Foreskin fibroblast (primary cell): ENCODE measurements at places on chromosomes 16 and 17.

- no peak for DNase-seq
These were observed 1.1 kb downstream of the CFAP119 start for GRCh38 chr16:30760577-30761426.

DNA sequence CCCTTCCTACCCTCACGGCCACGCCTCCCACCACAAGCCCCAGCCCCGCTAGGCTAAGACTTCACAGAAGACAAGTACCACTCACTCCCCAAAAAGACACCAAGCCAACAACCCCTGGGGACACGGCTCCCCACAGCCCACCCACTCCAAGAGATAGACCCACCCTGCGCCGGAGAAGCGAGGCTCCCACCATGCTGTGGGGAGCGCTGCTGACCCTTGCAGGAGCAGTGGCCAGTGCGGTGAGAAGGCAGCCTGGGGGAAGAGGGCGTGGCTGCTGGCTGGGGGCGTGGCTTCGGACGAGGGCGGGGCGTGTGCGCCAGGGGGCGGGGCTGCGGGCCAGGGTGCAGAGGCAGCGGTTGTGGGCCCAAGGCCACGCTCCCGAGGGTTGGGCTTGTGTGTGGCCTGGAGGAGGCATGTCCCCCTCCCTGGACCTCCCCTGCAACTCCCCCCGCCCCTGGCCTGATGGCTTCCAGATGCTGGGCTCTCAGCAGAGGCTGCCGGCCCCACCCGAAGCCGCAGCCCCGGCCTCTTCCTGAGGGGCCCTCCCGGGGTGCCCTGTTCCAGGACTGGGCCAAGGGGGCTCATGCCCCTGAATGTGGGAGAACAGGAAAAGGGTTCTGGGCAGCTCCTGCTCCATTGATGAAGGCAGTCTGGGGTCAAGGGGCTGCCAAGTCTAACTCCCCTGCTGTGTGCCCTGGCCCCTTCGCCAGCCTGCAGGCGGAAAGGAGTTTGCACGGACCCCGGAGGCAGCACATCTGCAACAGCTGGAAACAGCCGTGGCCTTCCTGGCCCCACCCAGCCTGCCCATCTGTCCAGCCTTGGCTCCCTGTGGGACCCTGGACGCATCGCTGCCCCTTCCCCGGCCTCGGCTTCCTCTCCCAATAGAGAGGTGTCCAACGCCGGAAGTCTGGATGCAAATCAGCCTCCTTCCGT lies 9.1 kb downstream of the TFAP4 start:
- DNase-seq: peak; percentile 98

DNA sequence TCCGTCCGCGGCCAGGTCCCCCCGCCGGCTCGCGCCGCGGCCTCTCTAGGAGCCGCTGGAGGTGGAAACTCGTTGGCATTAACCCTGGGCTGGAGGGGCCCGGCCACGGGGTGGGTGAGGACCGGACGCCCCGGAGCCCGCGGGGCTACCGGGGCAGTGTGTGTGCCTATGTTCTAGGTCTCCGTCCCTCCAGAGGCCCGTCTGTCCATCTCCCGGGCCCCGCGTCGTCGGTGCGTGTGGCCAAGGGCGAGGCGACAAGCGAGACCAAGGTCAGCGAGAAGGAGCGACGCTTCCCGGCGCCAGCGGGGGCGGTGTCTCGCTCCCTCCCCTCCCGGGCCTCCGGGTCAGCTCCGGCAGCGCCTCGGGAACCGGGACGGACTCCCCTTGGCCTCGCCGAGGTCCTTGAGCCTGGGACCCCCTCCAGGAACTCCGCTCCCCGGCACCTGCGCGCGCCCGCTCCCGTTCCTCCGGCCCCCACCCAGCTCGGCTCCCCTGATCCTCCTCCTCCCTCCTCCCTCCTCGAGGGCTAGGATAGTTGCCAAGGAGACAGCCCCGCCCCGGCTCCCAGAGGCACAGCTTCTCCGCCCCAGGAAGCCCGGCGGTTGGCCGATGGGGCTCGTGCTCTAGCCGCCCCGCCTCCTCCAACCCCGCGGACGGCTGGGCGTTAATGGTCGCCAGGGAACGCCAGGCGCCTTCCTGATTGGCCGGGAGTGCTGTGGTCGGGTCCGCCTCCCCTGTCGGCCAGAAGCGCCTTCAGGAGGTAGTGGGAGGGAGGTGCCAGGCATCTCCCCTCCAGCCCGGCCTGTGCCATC lies 663 bp upstream of the ZNF768 start:
- DNase-seq: peak; percentile 100

DNA sequence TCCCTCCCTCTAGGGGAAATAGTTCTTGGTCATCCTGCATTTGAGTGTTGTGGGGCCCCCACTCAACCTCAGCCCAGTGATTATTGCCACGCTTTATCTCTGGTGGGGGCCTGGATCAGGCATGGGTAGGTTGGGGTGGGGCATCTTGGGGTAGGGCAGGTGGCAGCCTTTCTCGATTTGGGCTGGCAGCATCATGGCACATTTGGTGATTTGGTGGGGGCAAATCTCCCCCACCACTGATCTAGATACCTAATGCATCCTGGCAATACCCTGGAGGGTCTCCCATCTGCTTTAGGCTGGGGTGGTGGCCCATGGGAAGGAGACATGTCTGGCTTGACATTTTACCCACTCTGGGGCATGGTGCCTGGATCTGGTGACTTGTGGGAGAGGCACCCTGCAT lies 40.2 kb downstream of the NLRP1 start:
- no peak for DNase-seq
